ENCODE measurements at places on chromosomes 7 and 10.

GRCh38 chr10:30011396-30011795 lies 48.0 kb downstream of the JCAD start:
- no peaks in the 10 kb centered on the region for H3K36me3 ChIP-seq
- peak; percentile 57 for DNase-seq
- H3K4me1 ChIP-seq = peaks cover 7% of the 10 kb centered on the region
- no peak overlapping the region for H3K27ac ChIP-seq
- no peak overlapping the region for H3K4me3 ChIP-seq

DNA sequence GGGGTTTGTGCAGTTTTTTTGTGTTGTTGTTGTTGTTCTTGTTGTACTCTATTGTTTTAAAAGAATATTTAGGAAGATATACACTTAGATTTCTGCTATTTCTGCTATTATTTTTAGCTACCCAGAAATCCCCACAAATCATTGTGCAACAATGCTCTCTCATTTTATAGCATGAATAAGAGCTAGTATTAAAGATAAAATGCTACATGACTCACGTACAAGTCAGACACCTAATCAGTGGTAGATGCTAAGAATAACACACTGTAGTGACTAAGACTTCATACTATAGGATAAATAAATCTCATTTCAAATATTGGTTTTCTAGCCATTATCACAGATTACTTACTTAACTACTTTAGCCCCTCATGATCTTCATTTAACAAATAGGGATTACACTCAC lies 920.5 kb downstream of the KCNMA1 start:
- H3K27me3 ChIP-seq = no peaks in the 10 kb centered on the region
- no peak overlapping the region for H3K4me3 ChIP-seq
- H3K4me1 ChIP-seq = peaks cover 2% of the 10 kb centered on the region

- no peaks in the 10 kb centered on the region for H3K36me3 ChIP-seq
- no peak for DNase-seq
- no peaks in the 10 kb centered on the region for H3K27me3 ChIP-seq
- H3K4me3 ChIP-seq = no peak overlapping the region
- H3K4me1 ChIP-seq = no peaks in the 10 kb centered on the region
- no peak overlapping the region for H3K27ac ChIP-seq
These were observed 115.9 kb downstream of the CHCHD3 start for GRCh38 chr7:132965951-132966350.

DNA sequence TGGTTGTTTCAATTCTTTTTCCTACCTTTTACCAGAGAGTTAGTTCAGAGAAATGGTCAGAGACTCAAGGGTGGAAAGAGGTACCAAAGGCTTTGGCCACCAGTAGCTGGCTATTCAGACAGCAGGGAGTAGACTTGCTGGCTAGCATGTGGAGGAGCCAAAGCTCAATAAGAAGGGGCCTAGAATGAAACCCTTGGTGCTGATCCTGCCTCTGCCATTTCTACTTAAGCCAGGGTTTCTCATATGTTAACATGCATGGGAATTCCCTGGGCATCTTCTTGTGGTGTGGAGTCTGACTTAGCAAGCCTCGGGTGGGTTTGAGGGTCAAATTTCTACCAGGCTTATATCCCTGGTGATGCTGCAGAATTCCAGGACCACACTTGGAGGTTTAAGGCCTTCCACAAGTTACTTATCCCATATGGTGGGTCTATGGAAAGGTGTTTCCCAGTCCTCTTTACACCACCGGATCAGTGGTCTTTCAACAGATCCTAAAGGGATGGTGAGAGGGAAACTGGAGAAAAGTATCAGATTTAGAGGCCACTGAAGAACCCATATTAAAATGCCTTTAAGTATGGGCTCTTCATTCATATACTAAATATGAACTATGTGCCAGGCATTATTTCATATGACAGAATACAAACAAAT lies 3.2 kb downstream of the IL6 start:
- peaks cover 4% of the 10 kb centered on the region for H3K36me3 ChIP-seq
- no peak overlapping the region for H3K4me3 ChIP-seq
- H3K27me3 ChIP-seq = no peaks in the 10 kb centered on the region
- no peak overlapping the region for H3K27ac ChIP-seq

GRCh38 chr7:126079151-126079550 lies 1149.5 kb upstream of the POT1 start:
- no peaks in the 10 kb centered on the region for H3K4me1 ChIP-seq
- H3K36me3 ChIP-seq = no peaks in the 10 kb centered on the region
- H3K27me3 ChIP-seq = no peaks in the 10 kb centered on the region
- H3K27ac ChIP-seq = no peak overlapping the region
- no peak overlapping the region for H3K4me3 ChIP-seq

All from fibroblast of lung (primary cell).